ENCODE measurements at places on chromosomes 7 and 10.

DNA sequence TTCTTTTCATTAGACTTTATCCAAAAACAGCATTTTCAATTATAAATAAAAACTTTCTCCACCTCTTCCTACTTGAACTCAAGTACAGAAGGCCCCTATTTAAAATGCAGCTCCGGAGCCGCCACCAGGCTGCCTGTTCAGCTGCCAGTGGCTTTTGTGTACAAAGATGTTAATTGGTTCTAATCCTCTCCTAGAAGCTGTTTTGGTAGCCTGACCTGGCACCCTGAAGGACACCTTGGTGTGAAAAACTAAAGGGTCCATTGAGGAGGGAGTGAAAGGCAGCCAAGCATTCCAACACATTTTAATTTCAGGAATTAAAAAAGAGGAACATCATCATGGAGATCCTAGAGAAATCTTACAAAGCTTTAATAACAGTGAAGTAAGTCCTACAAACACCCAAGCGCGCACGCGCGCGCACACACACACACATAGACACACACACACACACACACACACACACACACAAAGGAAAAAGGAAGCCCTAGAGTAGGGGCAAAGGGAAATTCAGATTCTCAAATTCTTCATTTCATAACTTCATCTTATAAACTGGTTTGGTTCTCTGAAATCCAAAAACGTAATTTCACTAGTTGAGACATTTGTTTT, 41.4 kb downstream of the VAX1 start:
- no peak for DNase-seq

GRCh38 chr7:117673367-117673766, 193.5 kb downstream of the CFTR start:
- no peak for DNase-seq

DNA sequence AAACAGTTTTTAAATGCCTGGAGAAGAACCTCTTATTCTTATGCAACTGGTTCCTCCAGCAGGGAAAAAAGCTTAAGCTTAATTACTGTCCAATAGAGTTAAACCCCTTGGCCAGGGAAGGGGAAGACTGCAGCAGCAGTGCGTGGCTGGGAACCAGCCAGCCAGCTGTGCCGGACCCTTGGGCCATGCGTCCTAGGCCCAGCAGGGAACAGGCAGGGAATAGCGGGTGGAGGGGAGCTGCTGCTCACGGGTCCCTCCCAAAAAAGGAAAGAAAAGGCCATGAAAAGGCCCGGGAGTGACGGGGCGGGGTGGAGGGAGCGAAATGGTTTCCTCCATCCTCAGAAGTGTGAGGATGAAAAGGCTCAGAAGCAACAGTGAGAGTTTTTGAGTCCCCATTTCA, 35.2 kb upstream of the HECW1 start:
- DNase-seq: no peak

DNA sequence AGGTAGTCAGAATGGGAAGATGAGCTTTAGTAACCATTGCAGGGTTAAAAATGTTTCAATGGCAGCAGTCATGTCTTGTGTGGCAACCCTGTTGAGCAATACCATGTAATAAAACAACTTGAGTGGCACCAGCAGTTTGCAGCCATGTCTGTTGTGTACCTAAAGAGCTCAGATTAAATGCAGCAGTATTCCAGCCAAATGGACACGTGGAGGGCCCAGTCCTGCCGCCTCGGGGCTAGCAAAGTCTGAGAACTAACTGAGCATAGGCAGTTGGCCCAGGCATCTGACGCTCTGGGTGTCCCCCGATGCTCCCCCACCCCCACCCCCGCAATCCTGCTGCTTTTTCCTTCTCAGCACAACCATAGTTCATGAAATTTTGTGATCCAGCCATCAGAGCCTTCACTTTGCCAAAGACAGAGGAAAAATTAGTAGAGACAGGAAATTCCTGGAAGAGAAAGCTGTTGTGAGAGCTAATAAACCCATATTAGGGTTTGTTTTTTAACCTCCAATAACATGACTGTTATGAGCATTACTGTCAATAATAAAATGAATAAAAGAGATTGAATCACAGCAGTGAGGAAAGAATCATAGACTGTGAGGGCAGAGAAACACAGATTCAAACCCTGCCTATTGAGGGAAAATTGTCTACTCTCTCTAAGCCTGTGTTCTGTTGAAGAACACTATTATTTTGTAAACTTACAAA, 220.6 kb upstream of the RHOBTB1 start:
- no peak for DNase-seq

DNA sequence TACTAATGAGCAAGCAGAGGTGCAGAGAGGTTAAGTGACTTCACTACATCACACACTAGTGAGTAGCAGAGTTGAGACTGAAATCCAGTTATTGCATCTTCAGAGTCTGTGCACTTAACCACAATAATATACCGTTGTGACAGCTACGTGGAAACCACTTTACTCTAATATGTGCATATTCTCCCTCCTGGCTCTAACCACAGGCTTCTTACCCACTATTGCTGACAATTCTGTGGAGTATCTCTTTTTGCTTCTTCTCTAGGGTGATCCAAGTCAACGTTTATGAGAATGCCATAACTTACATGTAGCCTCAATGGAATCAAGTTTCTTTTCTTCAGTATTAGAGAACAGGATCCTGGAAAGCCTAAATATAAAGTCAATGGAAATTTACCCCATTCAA, 64.2 kb upstream of the MEOX2 start:
- DNase-seq: no peak

DNA sequence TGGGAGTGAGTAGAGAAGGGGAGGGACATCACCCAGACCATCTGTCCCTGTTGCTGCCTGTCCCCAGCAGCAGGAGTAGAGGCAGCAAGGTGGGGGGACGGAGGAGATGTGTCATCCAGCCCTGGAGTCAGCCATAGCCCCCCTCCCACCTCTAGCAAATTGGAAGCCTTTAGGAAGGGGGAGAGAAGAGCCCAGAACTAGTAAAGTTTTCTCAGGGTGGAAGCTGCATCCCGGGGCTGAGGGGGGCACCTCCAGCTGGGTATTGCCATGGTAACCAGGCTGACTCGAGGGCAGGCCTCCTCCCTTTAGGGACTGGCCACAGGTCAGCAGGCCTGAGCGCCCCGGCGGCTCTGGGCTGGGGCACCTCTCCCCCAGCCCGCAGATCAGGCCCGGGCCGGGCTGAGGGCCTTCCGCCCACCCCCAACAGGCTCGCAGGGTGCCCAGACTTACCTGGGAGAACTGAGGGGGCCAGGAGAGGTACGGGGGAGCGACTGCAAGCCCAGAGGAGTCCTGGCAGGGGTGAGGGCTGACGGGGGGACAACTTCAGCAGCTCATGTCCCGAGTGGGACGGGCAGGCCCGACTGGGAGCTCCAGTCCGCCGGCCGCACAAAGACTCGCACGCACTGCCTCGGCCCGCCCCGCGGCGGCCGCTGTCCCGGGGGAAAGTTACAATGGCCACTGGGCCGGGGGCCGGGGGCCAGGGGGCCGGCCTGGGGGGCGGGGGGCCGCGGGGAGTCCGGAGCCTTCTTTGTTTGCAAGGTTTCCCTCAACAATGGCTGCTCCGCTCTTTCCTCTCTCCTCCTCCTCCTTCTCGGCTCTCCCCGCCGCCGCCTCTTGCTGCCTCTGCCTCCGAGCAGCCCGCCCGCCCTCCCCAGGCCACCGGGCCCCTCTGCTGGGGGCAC, 6.0 kb downstream of the LDB1 start:
- DNase-seq: no peak

- DNase-seq: no peak
Observed at GRCh38 chr10:118808601-118809356, 54.0 kb upstream of the CACUL1 start.

DNA sequence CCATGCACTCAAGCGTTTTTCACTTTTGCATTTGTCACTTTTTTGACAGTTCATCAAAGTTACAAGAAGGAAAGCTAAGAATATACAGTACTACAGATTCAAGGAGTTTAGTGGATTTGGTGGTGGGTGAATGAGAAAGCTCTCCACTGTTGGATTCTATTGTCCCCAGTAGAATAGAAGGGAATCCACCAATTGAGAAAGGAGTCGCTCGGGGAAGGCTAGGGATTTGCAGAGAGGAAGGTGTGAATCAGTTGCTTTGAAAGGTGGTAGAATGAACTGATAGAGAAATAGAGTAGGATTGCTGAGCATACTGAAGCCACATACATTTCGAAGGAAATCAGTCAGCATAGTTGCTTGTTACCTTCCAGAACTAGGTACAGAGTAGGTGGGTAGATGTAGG, 33.7 kb upstream of the GLCCI1 start:
- no peak for DNase-seq

GRCh38 chr10:88038268-88038667, 174.8 kb downstream of the PTEN start:
- DNase-seq: no peak

- DNase-seq: no peak
Observed at GRCh38 chr7:21580073-21580521, 37.3 kb downstream of the DNAH11 start.

GRCh38 chr10:24618401-24618800, 105.3 kb downstream of the ARHGAP21 start:
- DNase-seq: no peak

DNA sequence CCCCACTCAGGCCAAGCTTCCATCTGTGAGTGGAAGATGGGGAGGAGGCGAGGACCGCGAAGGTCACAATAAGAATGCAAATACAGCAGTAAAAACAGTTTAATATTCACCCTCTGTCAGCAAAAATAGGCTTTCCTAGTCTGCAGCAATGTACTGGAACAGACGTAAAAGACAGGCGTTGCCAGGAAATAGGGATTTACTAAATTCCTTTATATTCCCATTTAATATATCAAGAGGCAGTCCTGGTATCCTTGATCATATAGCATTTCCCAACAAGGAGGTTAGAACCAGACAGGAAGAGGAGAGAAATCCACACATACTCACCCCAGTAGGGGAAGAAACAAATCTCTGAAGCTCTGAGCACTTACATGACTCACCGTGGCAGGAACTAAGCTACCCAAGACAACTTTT, 1054.9 kb upstream of the C7orf33 start:
- no peak for DNase-seq

- DNase-seq: no peak
Observed at GRCh38 chr10:96380821-96381220, 22.0 kb upstream of the OPALIN start.

GRCh38 chr10:66326876-66327275, 599.0 kb upstream of the LRRTM3 start:
- DNase-seq: no peak

- DNase-seq: no peak
Observed at GRCh38 chr10:88989423-88989822, 1.2 kb upstream of the FAS start.

DNA sequence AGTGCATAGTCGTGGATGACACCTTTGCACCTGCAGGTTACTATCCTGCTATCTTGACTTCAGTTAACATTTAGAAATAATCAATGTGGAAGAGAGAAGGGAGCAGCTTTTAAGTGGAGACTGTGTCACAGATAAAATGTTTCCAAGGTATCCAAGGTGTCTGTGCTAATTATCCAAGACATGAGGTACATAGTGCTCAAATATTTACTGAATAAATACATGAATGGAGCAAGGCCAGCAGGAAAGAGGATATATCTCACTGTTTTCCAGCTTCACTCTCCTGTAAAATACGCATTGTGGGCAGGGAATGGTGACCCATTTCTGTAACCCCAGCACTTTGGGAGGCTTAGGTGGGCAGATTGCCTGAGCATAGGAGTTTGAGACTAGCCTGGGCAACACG, 552.4 kb downstream of the PHTF2 start:
- no peak for DNase-seq

DNA sequence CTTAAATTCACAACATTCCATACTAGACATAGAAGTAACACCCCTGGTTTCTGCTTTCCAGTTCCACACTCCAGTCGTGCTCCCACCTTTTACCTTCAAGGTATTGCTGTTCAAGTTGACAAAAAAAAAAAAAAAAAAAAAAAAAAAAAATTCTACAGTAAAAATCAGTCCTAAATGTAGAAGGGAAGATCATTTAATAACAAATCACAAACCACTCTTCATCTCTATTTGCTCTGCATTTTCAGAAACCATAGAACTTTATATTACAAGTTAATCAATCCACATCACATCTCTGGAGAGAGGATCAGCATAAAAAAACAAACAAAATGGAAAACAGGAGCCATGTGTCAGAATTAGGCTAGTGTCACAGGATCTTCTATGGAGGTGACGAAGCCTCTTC, 206.3 kb upstream of the KLF14 start:
- no peak for DNase-seq

DNA sequence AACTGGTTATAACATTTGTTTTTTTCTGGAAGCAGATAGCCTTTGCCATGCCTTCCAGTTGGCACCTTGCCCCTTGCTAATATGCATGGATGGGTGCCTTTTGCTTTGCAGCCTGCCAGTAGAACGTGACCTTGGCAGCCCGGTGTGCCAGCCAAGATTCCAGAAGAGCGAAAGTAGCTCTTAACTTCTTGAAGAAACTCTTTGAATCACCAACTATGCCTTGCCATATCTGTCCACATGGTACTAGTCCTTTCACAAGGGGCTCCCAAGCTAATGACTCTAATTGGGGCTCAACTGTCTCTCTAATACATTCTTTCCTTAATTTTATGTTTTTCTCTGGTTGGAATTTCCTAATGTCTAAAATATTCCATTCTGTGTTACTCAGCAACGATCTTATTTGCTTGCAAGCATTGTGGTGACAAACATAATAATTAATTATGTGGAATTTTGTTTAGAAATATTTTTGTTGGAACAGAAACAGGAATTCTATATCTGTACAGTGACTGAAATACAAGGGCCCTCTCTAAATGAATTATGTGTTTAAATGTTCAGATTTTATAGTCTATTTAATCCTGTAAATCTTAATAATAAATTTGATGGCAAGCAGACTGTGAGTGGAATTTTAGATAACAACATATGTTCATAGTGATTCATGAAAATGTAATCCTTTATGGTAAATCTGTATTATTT, 45.8 kb downstream of the HDAC9 start:
- DNase-seq: no peak

DNA sequence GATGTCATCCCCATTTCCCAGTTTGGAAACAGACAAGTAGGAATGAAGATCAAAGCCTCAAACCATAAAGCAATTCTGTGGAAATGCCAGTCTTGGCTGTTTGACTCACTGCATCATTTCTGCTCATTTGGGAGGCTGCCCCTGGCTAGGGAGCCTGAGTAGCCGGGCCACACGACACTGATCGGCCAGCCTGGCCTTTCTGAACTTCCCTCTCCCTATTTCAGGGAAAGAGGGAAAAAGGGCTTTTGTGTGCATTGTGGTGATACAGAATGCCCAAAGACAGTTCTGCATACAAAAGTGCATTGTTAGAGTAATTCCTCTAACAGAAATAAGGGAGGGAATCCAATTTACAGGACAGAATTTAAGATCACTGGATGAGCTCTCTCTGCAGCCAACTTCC, 41.7 kb upstream of the OPALIN start:
- DNase-seq: no peak

- DNase-seq: no peak
Observed at GRCh38 chr7:80392229-80393169, 119.4 kb downstream of the GNAT3 start.

GRCh38 chr10:86107131-86107530, 259.5 kb downstream of the GRID1 start:
- DNase-seq: no peak

GRCh38 chr7:2204446-2204845, 28.3 kb downstream of the MAD1L1 start:
- no peak for DNase-seq

- no peak for DNase-seq
Observed at GRCh38 chr10:78531088-78531487, 497.4 kb downstream of the RPS24 start.

Measured in activated CD4-positive, CD25-positive, alpha-beta regulatory T cell treated with anti-CD3 and anti-CD28 coated beads, Interleukin-2, amount 50 U/mL, for 16 hours (primary cell).